ENCODE measurements at places on chromosomes 11 and 22.

DNA sequence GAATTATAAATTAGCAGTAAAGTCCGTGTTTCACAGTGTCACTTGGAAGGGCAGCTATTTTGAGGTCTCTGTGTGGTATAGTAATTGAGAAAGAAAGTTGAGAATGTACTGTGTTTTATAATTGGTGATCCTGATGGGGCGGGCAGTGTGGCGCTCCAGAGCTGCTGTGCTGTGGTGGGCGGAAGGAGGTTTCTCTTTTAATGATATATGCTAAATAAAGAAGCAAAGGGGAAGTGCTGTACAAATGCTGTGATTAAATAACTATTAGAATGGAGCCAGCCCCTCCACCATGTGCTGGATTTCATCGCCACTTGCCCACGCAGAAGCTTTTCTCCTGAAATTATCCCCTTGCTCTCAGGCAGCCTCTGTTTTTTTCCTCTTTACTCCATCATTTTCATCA, 24.6 kb downstream of the ATXN10 start:
- no peak for DNase-seq

GRCh38 chr22:48331691-48332220, 1495.9 kb downstream of the BRD1 start:
- DNase-seq: no peak

DNA sequence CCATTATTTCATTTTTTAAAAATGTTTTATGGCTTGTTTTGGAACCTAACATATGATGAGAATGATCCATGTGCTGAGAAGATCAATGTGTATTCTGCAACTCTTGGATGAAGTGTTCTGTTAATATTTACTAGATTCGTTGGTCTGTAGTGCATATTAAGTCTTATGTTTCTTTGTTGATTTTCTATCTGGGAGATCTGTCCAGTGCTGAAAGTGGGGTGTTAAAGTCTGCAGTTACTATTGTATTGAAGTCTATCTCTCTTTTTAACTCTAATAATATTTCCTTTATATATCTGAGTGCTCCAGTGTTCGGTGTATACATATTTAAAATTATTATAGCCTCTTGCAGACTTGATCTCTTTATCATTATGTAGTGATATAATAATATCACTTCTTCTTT, 11.9 kb downstream of the PATE3 start:
- DNase-seq: no peak

GRCh38 chr11:87892291-87892690, 283.0 kb downstream of the RAB38 start:
- no peak for DNase-seq

- no peak for DNase-seq
Measured at GRCh38 chr22:37912171-37912570, 6.1 kb downstream of the MICALL1 start.

GRCh38 chr11:116613206-116613875, 159.4 kb downstream of the BUD13 start:
- DNase-seq: no peak

GRCh38 chr11:28760676-28761390, 652.6 kb downstream of the METTL15 start:
- no peak for DNase-seq

Measured in right forelimb (tissue), 1 donor.